Astrocyte of the hippocampus (primary cell): ENCODE measurements at places on chromosomes 1 and 21.

DNA sequence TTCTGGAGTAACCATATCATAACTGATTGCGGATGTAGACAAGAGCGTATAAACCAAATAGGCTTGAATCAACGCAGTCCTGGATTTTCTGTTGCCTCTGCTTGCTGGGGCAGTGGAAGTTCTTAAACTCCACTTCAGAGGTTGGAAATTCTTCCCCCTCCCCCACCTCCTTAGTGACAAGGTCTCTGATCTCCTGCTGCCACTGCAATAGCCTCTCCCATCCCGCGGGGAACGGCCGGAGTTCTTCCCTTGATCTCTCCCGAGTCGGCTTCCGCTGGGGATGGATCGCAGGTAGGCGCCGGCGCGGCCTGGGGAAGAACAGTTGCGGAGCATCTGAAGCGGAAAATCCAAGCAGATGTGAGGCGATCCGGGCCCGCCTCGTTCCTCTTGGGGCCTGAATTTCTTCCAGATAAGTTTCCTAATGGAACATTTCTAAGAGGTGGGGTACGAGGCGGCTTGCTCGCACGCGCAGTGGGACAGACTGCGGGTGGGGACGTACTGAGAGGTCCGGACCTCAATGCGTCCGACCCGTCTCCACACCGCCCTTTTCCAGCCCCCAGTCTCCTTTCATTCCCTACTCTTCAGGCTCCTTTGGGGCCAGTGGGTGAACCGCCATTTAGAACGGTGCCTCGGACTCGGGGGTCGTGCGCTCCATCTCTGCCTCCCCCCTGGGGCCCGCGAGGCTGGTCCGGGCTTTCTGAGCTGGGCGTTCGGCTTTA, 3.1 kb upstream of the SIM2 start:
- DNase-seq, result no peak

- DNase-seq, result no peak
These were observed 86.5 kb upstream of the KAZN start for GRCh38 chr1:14511796-14512585.

- DNase-seq, result peak; percentile 91
These were observed 20.7 kb upstream of the LGALS8 start for GRCh38 chr1:236502972-236503639.

DNA sequence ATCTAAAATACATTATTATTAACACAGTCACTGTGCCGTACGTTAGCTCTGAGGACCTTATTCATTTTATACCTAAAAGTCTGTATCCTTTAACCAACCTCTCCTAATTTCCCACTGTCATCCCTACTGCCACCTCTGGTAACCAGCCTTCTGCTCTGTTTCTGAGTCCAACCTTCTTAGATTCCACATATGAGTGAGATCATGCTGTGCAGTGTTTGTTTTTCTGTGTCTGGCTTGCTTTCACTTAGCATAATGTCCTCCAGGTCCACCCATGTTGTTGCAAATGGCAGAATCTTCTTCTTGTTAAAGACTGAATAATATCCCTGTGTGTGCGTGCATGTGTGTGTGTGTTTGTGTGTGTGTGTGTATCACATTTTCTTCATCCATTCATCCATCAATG, 64.2 kb downstream of the ETS2 start:
- DNase-seq, result peak; percentile 29

DNA sequence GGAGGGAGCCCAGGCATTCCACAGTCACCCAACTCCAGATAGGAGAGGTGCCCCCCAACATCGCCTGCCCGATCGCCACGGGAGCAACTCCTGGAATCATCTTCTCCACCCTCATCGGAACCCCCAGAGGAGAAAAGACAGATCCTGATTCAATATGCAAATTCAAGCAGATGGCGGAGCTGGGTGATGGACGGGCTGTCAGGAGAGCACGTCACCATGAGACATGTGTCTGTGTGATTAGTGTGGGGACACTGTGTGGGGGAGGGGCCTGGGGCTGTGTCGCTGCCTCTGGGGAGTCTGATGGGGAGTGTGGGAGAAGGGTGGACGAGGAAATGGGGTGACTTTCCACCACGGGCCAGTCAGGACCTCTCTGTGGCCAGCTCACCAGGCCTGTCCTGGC, 90.2 kb upstream of the CSF3R start:
- no peak for DNase-seq

GRCh38 chr1:25117233-25117823, 115.0 kb downstream of the SYF2 start:
- DNase-seq, result no peak

DNA sequence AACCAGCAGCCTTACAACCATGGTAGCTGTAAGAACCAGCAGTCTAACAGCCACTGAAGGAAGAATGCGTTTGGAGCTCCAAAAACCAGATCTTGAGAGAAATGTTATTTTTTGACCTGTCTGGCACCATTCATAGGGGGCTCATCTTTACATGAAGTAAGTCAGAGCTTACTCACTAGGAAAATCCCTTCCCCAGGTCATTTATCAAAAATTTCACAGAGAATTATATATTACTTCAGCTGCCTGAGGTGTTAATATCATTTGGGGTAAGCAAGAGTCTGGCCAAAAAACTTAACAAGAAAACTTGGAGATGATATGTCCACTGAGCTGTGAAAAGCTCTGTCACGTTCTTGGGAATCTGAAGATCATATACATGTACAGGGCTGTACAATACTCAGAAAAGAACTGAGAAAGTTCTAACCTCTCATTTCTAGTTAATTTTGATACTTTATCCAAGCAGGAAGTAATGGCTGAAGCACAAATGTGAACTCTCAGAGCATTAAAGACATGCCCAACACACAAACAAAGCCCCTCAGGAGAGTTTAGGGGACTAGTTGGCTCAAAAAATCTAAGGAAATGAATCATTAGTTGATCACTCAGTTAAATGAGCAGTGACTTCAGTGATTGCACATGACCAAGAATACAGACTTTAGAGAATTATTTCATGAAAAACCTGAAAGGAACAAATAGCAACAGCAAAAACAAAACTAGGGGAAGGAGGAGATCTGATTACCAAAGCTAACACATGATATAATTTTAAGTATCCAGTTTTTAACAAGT, 681.1 kb downstream of the LTN1 start:
- no peak for DNase-seq

DNA sequence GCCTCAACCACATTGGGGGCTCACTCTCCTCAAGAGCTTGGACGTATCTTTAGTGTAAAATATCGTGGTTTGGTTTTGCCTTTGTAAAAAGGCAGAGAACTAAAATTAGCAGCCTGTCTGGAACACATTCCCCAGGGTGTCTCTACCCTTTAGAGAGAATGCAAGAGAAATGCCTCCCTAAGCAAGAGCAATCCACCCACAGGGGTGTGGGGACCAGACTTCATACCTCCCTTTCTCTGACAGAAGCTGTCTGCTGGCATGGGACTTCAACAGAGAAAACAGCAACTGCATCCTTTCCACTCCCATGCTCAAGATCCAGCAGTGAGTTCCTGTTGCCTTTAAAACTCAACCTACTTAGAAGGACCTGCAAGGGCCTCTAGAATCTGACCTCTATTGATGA, 27.9 kb upstream of the TNR start:
- no peak for DNase-seq

DNA sequence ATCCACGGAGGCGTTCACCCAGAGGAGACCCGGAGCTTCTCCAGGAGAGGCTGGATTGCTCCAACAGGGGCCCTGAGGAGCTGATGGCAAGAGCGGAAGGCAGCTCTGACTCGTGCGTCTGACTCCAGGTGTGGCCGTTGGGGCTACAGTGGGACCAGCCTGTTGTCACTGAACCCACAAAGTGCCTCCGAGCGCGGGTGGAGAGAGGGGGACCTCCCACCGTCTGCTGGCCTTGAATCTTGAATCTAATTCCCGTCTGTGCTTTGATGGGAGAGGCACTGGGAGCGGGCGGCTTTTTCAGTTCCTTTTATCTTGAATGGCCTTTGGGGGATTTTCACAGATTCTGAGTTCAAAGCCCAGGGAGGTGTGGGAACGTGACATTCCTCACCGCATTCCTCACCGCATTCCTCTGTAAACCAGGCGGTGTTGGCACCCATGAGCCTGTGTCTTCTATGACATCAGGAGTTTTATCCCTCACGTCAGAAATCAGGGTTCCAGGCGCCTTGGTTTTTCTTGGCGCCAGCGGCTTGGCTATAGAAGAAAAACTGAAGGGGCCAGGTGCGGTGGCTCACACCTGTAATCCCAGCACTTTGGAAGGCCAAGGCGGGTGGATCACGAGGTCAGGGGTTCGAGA, 39.2 kb upstream of the COL18A1 start:
- peak; percentile 95 for DNase-seq

GRCh38 chr21:36718951-36719501, 20.1 kb downstream of the SIM2 start:
- no peak for DNase-seq

- DNase-seq, result no peak
These were observed 7.8 kb downstream of the ETV3L start for GRCh38 chr1:157091668-157092273.

DNA sequence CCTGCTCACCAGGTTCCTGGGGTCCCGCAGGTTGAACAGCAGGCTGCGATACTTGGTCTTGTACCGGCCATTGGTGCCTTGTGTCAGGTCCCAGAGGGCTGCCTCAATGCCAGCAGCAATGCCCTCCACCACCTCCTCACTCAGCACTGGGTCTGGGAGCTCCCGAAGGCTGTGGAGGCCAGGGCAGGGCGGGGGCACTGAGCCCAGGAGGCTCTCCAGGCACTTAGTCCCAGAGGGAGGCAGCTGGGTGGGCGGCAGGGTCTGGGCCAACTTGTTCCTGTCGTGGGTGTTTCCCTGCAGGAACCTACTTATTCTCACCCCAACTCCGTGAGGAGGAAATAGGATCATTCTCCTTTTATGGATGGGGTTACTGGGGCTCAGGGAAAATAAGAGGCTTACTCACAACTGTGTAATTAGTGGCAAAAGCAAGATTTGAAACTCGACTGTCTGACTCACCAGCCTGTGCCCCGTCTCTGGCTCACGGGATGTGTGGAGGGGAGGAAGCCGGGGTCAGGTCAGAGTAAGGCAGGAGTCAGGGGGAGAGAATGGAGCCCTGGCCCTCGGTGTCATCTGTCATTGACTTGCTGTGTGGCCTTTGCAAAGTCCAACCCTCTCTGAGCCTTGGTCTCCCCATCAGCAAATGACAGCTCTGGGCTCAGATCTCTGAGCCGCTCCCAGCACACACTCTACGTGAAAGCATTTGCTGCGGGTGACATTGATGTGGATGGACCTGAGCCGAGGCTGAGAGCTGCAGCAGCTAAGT, 17.2 kb downstream of the SPOCD1 start:
- DNase-seq, result peak; percentile 85

- DNase-seq, result no peak
These were observed 4.3 kb upstream of the CCDC27 start for GRCh38 chr1:3747903-3748302.

- no peak for DNase-seq
These were observed 7.9 kb upstream of the ERICH3 start for GRCh38 chr1:74681449-74681848.

GRCh38 chr1:189567890-189568289, 909.8 kb downstream of the BRINP3 start:
- no peak for DNase-seq

GRCh38 chr1:77051425-77051824, 167.8 kb downstream of the PIGK start:
- no peak for DNase-seq

DNA sequence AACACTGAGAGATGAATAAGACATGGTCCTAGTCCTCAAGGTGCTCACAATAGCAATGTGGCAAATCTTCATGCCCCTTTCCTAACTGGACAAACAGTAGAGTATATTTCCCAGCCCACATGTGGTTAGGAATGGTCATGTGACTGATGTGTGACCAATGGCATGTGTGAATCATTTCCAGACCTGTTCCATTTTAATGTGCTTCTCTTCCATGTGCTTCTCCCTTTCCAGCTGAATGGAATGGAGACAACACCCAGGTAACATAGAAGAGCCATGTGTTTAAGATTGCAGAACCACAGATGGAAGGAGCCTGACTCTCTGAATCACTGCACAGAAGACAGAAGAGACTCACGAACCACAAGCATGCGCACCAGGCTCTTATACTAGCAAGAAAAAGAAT, 409.9 kb upstream of the NFIA start:
- DNase-seq, result no peak

DNA sequence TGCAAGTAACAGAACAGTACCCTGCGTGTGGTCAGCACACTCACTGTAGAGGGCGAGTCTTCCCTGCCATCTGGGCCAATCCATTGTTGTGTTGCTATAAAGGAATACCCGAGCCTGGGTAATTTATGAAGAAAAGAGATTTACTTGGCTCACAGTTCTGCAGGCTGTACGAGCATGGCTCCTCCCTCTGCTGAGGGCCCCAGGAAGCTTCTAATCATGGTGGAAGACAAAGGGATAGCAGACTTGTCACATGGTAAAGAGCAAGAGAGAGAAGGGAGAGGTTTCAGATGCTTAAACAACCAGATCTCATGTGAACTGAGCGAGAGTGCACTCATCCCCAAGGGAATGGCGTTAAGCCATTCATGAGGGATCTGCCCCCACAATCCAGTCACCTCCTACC, 126.2 kb downstream of the CNIH3 start:
- DNase-seq, result no peak

- DNase-seq, result no peak
These were observed 52.4 kb downstream of the TLCD4 start for GRCh38 chr1:95169548-95169947.

GRCh38 chr1:193729429-193729828, 543.0 kb upstream of the B3GALT2 start:
- no peak for DNase-seq

DNA sequence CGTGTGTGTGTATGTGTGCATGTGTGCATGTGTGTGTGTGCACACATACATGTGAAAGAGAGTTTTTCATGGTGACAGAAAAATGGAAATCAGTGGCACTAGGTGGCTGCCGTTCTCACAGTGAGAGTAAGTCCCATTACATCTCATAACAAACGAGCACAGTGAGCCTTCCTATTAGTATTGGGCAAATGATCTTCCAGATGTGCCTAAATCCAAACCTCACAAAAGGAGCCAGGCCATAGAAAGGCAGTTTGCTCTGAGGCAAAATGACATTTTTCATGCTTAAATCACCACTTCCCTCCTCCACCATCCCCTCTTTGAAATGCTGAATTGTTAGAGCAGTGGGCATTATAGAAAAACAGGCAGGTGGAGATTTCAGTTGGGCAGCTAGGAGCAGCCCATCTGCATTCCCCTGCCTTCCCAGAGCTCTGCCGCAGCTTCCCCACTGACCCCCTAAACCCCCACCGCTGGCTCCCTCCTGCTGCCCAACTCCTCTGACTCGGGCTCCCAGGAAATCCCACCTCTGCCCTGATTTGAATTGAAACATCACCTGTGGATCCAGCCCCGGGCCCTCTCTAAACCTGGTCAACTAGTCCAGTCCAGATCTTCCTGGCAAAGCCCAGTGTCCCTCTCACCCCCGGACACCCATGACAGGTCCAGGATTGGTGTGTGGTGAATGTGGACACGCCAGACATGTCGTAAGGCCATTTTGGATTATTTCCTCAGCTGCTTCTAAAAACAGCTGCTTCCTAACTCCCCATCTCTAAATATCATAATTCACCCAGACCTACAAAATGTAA, 190.5 kb downstream of the SEC16B start:
- no peak for DNase-seq

DNA sequence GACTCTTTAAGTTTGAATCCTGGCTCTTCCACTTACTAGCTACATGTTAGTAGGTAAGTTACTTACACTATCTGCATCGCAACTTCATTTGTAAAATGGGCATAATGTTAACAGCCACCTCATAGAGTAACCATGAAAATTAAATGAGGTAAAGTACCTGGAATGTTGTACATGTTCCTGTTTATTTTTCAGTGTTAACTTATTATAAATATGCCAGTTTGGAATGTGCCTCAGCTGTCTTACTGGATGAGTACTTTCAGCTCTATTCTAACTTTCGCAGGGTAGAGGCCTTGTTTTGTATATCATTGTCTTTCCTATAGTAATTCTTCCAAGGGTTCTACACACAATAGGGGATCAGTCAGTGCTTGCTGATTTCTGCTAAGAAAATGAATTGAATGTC, 167.4 kb downstream of the DUSP10 start:
- peak; percentile 15 for DNase-seq
